H4 (cell line): ENCODE measurements at places on chromosomes 6 and 20. TPM values are rescaled to one million over a fixed set of nuclear protein-coding genes. Genes with fewer than 3 reads are reported as not detected.

Gene IL17F
- total RNA-seq, result not detected in 2 replicates

Gene BRPF3
- 11.5 and 12.1 TPM in 2 replicates for total RNA-seq

Gene PTCRA
- total RNA-seq, result not detected in 2 replicates

Gene SCRT2
- total RNA-seq, result not detected in 2 replicates

Gene MLN
- total RNA-seq, result not detected in 2 replicates

Gene CCN6
- not detected in 2 replicates for total RNA-seq

Gene PEX7
- total RNA-seq, result 7.2 and 8.2 TPM in 2 replicates

Gene FGD2
- total RNA-seq, result not detected in 2 replicates

Gene OCSTAMP
- total RNA-seq, result not detected in 2 replicates

Gene ALDH8A1
- total RNA-seq, result not detected in 2 replicates

Gene TMEM30A
- 132 and 152 TPM in 2 replicates for total RNA-seq

Gene SNAP25
- 0.74 and 1.2 TPM in 2 replicates for total RNA-seq

Gene RHAG
- not detected in 2 replicates for total RNA-seq

Gene GHRH
- not detected in 2 replicates for total RNA-seq

Gene MRPL14
- 136 and 145 TPM in 2 replicates for total RNA-seq

Gene OPN5
- total RNA-seq, result 0.17 TPM in 1 of 2 replicates, not detected in the other

Gene PNLDC1
- not detected in 2 replicates for total RNA-seq

Gene FAM184A
- 1.4 and 2.1 TPM in 2 replicates for total RNA-seq

Gene REM1
- not detected in 2 replicates for total RNA-seq

Gene CST9L
- not detected in 2 replicates for total RNA-seq

Gene RNF182
- total RNA-seq, result 3.5 and 7.2 TPM in 2 replicates

Gene TGM2
- total RNA-seq, result 7.0 and 7.1 TPM in 2 replicates

Gene SLC35B3
- 12.3 and 21.2 TPM in 2 replicates for total RNA-seq

Gene SMLR1
- total RNA-seq, result not detected in 2 replicates

Gene PAK5
- total RNA-seq, result 0.21 and 0.39 TPM in 2 replicates

Gene SLC24A3
- 0.04 TPM in 1 of 2 replicates, not detected in the other for total RNA-seq
